ENCODE measurements at places on chromosomes 1 and 21. TPM values are rescaled to one million over a fixed set of nuclear protein-coding genes. Genes with fewer than 3 reads are reported as not detected.

Gene REN
- total RNA-seq = not detected

Gene CLDN19
- not detected for total RNA-seq

Gene GJA8
- not detected for total RNA-seq

Gene GSTM5
- not detected for total RNA-seq

Gene GOLPH3L
- total RNA-seq = 18.8 TPM

Gene ZNF670
- 3.6 TPM for total RNA-seq

Gene OLIG2
- total RNA-seq = not detected

Gene APP
- 24.5 TPM for total RNA-seq

Gene LCE2A
- not detected for total RNA-seq

Gene SPAG17
- total RNA-seq = not detected

Gene HES3
- total RNA-seq = not detected

Gene LRRC8B
- total RNA-seq = 42.0 TPM

Gene ARHGAP30
- 149 TPM for total RNA-seq

Gene GADD45A
- total RNA-seq = 27.4 TPM

Gene ANKRD65
- total RNA-seq = not detected

Gene RSPO1
- total RNA-seq = not detected

Gene NCAM2
- total RNA-seq = not detected

Gene PPM1J
- 0.42 TPM for total RNA-seq

Gene KHDRBS1
- 208 TPM for total RNA-seq

Gene S100A7A
- not detected for total RNA-seq

Gene LGR6
- 0.08 TPM for total RNA-seq

Gene PIK3CD
- 150 TPM for total RNA-seq

Gene BACH1
- total RNA-seq = 20.5 TPM

Gene FNDC5
- not detected for total RNA-seq

Gene NBPF20
- 1.3 TPM for total RNA-seq

Gene TLCD4
- 0.15 TPM for total RNA-seq

Gene HIPK1
- 61.7 TPM for total RNA-seq

Gene RHEX
- total RNA-seq = not detected

Gene KRTAP19-7
- total RNA-seq = not detected

Gene F3
- 0.30 TPM for total RNA-seq

Gene ECM1
- total RNA-seq = 1.5 TPM

Gene PLPP3
- not detected for total RNA-seq

Data from activated CD8-positive, alpha-beta memory T cell treated with anti-CD3 and anti-CD28 coated beads for 36 hours (primary cell).